ENCODE measurements at places on chromosomes 12 and 14. TPM values are rescaled to one million over a fixed set of nuclear protein-coding genes. Genes with fewer than 3 reads are reported as not detected.
A peak's percentile ranks its signal among the peaks of the same experiment; 100 is the strongest.

DNA sequence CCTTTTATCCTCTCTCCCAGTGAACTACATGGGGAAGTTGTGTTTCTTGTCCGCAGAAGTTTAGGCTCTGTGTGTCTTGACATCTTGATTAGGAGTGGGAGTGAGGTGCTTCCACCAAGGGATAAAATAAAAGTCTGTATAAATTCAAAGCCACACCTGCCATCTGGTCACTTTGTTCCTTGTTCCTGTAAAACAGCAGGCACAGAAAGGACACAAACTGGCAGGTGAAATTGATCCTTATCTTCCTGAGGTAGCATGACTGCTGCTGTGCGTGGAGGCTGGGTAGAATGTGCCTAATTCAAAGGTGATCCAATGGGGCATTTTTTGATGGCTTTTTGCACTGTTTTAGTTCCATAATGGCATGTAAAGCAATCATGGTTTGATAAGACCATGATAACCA is 104.3 kb upstream of the KITLG start:
- no peak for DNase-seq

DNA sequence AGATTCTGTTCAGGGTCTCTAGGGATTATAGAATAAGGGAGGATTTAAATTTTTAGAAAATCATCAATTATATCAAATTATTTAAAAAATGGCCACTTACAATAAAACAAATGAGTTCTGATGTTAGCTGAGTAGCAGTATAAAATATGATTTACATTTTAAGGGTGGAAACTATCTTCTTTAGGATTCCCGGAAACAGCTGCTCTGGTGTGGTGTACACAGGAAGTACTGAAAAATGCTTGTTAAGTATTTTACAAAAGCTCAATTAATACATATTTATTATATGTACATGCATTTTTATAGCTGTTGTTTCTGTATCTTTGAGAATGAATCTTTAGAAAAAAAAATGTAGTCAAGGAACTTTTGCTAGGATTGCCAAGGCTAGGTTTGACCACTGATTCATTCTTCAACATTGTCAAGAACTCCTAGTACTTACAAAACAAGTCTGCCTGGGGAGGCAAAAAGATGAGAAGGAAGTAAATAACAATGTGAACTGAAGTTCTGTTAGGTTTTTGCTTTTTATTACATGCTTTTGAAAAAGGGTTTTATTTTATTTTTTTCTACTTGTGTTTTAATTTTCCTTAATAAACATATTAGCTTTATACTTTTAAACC is 48.0 kb downstream of the ARF6 start:
- DNase-seq: peak; percentile 43

DNA sequence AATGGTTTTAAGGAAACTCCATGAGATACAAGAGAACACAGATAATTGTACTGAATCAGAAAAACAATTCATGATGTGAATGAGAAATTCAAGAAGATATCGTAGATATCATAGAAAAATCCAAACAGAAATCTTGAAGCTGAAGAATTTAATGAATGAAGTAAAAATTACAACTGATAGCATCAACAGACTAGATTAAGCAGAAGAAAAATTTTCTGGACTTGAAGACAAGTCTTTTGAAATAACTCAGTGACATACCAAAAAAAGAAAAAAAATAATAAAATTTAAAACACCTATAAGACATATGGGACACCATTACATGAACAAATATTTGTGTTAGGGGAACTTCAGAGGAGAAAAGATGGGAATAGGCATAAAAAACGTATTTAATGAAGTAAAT is 122.8 kb upstream of the SYT10 start:
- DNase-seq: no peak

- DNase-seq: no peak
Observed at GRCh38 chr12:110107369-110108281, 16.5 kb upstream of the IFT81 start.

Gene KRT71
- not detected for total RNA-seq

- no peak for DNase-seq
Observed at GRCh38 chr12:89697296-89697695, 11.3 kb downstream of the ATP2B1 start.

Gene KRT83
- not detected for total RNA-seq

Gene SDS
- total RNA-seq: not detected

GRCh38 chr12:129550353-129550752 is 353.5 kb downstream of the TMEM132D start:
- no peak for DNase-seq

Gene EIF4B
- 474 TPM for total RNA-seq

GRCh38 chr14:100422556-100423316 is 99.6 kb downstream of the SLC25A47 start:
- DNase-seq: no peak

GRCh38 chr12:98686603-98687002 is 41.5 kb downstream of the APAF1 start:
- DNase-seq: no peak

Gene GAS2L3
- 6.5 TPM for total RNA-seq

Gene ATXN2
- total RNA-seq: 42.0 TPM

DNA sequence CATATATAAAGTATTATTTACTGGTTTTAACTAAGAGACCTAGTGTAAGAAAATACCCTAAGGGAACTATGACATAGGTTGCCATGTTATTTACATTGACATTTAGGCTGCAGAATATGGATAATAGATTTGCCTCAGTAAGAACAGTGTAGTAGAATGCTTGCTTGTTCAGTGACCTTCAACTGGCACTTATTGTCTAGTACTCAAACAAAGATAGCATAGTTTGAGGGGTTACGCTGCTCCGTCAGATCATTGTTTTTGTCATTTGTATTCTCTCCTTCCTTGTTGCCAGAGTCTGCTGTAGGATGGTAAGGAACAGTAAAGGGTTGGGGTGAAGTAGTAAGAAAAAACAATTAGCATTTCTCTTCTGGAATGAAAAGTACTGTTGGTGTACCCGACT is 33.2 kb downstream of the TOGARAM1 start:
- no peak for DNase-seq

GRCh38 chr14:35338731-35339405 is 46.7 kb downstream of the PSMA6 start:
- no peak for DNase-seq

DNA sequence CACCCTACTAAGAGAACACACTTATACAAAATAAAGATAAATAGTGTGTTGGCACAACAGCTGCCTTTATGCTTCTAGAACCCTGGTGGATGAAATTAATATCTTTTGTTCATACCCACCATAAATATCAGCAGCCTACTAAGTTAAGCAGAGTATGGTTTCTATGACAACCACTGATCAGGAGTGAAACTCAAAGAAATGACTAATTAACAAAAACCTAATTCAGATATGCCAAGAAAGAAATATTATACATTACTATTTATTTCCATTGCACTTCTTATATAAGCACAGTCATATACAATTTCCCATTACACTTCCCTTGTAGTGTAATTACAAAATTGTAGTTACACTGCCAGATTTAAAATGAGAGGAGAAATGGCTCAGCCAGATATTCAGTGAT is 164.1 kb upstream of the CDKN3 start:
- DNase-seq: no peak

Gene KLHDC1
- 2.4 TPM for total RNA-seq

GRCh38 chr12:66449531-66449930 is 147.2 kb downstream of the HELB start:
- DNase-seq: no peak

Gene KRT72
- total RNA-seq: 13.0 TPM

GRCh38 chr14:99679996-99680395 is 4.1 kb upstream of the CYP46A1 start:
- DNase-seq: no peak

GRCh38 chr14:77707355-77707723 is 484 bp downstream of the ALKBH1 start:
- peak; percentile 31 for DNase-seq

GRCh38 chr12:3458041-3458440 is 33.0 kb upstream of the PRMT8 start:
- no peak for DNase-seq

- no peak for DNase-seq
Observed at GRCh38 chr12:62917926-62918325, 17.0 kb downstream of the PPM1H start.

Gene EXOC3L4
- not detected for total RNA-seq

GRCh38 chr12:50016501-50017475 is 8.5 kb downstream of the RACGAP1 start:
- DNase-seq: no peak

GRCh38 chr14:89409961-89410360 is 7.1 kb downstream of the FOXN3 start:
- DNase-seq: no peak

Gene GRIP1
- total RNA-seq: 0.85 TPM

DNA sequence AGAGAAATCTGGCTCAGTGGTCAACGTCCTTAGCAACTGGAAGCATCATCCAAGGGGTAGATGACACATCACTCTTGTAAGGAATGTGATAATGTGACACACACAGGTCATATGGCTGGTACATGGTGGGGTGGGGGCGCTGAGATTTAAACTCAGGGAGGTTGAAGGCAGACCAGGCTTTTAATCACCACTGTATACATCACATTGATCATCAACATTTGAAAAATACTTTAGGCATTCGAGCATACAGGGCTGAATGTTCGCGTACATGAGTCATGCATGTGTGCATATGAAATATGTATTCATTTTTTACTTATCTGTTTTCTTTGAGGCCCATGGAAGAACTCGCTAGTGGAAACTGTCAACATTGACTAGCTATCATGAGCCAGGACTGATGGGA is 976.4 kb downstream of the VRK1 start:
- DNase-seq: no peak

GRCh38 chr12:101951002-101951670 is 73.8 kb downstream of the DRAM1 start:
- DNase-seq: no peak

DNA sequence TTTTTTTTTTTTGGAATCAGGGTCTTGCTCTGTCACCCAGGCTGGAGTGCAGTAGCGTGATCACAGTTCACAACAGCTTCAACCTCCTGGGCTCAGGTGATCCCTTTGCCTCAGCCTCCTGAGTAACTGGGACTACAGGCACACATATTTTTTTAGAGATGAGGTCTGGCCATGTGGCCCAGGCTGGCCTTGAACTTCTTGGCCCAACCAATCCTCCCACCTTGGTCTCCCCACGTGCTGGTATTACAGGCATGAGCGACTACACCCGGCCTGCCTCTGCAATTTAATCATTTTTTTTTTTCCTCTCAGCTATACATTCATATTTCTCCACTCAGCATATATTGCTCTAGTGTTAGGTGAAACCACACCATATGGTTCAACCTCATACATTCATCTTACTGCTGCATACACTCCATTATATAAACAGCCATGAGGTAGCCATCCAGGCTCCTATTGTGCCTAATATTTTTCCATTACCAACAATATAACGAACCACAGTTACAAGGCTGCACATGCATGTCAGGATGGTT is 7.1 kb downstream of the STX2 start:
- no peak for DNase-seq

GRCh38 chr14:101843665-101844064 is 82.2 kb downstream of the PPP2R5C start:
- DNase-seq: peak; percentile 68

Gene RBP5
- total RNA-seq: 0.42 TPM

DNA sequence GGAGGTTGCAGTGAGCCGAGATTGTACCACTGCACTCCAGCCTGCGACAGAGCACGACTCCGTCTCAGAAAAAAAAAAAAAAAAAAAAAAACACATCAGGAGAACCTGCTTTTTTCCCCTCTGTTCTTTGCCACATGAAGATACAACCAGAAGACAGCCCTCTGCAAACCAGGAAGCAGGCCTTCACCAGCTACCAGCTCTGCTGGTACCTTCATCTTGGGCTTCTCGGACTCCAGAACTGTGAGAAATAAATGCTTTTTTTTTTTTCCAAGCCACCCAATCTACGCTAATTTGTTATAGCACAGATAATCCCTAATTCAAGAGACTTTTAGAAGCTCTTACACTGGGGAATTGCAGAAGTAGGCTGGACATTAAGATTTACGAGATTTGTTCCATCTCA is 121.2 kb downstream of the GARIN6 start:
- DNase-seq: no peak

Gene LRRC9
- not detected for total RNA-seq
